M059J (cell line): ENCODE measurements at places on chromosomes 3 and 15. TPM values are rescaled to one million over a fixed set of nuclear protein-coding genes. Genes with fewer than 3 reads are reported as not detected.
A peak's percentile ranks its signal among the peaks of the same experiment; 100 is the strongest.

DNA sequence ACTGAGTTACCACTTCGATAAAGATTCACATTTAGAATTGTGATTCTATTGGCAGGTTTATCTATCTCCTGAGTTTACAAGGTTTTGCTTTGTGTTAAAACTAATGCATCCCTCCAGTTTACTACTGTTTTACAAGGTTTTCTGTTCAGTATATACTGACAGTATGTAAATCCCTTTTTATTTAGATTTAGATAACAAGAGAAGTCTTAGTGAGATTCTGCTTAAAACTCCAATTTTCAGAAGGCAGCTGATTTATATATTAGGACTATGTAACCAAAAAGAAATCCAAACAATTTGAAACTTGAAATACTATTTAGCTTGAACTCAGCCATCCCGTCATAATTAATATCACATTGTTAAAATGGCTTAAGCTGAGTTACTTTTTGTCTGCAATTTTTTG lies 619.2 kb downstream of the NAALADL2 start:
- DNase-seq, result no peak

Gene LYZL4
- not detected in 2 replicates for total RNA-seq

Gene PIGZ
- total RNA-seq, result 1.7 and 1.9 TPM in 2 replicates

- DNase-seq, result no peak
Measured at GRCh38 chr3:142884531-142884930, 4.4 kb downstream of the PCOLCE2 start.

Gene C3orf49
- not detected in 2 replicates for total RNA-seq

GRCh38 chr15:85374831-85375230 lies 5.6 kb upstream of the AKAP13 start:
- no peak for DNase-seq

Gene LRRC2
- 0.17 and 1.1 TPM in 2 replicates for total RNA-seq

GRCh38 chr3:33159234-33159633 lies 45.4 kb downstream of the CRTAP start:
- no peak for DNase-seq

Gene CPLX3
- total RNA-seq, result not detected in 2 replicates

Gene PRR23E
- not detected in 2 replicates for total RNA-seq

DNA sequence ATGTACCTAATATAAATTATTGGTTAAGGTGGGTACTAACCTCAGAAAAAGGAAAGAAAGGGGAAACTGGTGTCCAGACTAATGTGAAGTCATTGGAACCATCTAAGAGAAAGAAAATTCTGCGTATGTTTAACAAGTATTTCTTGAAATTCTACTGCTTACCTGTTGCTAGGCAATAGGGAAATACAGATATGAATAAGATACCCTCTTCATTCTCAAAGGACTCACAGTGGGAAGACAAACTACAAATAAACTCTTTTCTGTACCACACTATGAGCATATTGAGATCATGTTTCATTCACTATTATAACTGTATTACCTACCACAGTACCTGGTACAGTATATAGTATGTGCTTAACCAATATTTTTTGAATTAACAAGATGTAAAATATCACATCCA lies 140.5 kb upstream of the MLF1 start:
- DNase-seq, result peak; percentile 26

Gene KCNH8
- total RNA-seq, result not detected in 2 replicates

GRCh38 chr3:119257654-119258410 lies 17.2 kb upstream of the B4GALT4 start:
- no peak for DNase-seq

DNA sequence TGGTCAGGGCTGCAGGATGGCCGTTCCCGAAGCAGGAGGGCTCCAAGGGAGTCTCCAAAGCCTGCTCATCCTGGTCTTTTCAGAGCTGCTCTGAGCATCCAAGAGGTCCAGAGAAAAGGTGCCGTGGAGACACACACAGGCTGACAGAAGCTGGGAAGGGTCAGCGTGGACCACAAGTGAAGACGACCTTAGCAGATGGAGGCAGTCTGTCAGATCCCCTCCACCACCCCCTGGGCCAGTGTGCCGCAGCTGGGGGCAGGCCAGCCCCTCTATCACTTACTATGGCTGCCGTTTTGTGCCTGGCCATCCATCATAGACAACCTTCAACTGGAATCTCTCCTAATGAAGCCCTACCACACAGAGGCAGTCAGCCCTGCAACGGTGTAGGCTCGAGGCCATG lies 335.1 kb upstream of the RGMA start:
- DNase-seq, result no peak

GRCh38 chr3:124985349-124985748 lies 50.8 kb upstream of the MUC13 start:
- peak; percentile 85 for DNase-seq
